AG09319 (cell line): ENCODE measurements at places on chromosomes 1 and 21.

- no peak for DNase-seq
These were observed 16.6 kb upstream of the LEMD1 start for GRCh38 chr1:205438213-205439158.

- no peak for DNase-seq
These were observed 14.4 kb downstream of the HS2ST1 start for GRCh38 chr1:86928819-86929218.

- DNase-seq = no peak
These were observed 35.9 kb upstream of the RNF19B start for GRCh38 chr1:33000427-33001026.

GRCh38 chr1:9537863-9538668, 1.2 kb upstream of the SLC25A33 start:
- no peak for DNase-seq

GRCh38 chr21:34029743-34030528, 43.4 kb upstream of the MRPS6 start:
- peak; percentile 22 for DNase-seq

DNA sequence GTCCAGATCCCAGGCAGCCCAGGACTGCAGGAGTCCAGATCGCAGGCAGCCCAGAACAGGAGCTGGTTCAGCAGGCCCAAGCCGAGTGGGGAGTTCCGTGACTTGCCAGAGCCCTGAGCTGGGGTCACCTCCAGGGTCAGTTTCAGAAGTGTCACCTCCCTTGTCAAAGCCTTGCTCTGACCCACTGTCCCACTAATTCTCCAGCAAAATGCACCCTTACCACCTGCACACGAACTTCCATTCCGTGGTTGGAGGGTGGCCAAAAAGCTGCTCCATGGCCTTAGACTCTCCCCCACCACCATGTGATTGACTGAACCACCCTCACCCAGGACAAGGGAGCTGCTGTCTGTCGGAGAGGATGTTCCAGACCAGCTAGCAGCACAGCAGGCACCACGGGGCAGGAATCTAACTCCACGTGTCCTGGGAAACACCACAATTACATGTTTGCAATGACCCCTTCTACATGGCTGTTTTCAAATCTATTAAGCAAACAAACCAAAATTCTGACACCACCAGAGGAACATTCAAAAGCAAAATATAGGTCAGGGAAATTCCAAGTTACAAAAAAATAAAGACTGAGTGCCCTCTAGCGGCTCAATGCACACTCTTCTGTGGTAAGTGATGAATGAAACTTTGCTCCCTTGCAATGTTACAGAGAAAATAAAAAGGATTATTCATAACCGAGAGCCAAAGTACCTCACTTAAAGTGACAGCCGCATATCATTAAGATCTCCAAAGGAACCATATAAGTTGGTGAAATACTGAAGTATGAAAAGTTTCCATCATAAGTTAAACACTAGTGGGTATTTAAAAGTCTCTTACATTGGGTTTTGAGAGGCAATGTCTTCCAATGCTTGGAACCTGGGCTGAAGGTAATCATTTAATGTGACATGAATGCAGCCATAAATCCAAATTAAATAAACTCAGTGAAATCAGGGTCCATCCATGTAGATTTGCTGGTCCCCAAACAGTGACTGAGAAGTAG, 76.3 kb downstream of the NPHP4 start:
- DNase-seq = peak; percentile 10

GRCh38 chr1:5972198-5972520, 20.1 kb downstream of the NPHP4 start:
- no peak for DNase-seq

- no peak for DNase-seq
These were observed 47.1 kb downstream of the PHACTR4 start for GRCh38 chr1:28416509-28417194.

DNA sequence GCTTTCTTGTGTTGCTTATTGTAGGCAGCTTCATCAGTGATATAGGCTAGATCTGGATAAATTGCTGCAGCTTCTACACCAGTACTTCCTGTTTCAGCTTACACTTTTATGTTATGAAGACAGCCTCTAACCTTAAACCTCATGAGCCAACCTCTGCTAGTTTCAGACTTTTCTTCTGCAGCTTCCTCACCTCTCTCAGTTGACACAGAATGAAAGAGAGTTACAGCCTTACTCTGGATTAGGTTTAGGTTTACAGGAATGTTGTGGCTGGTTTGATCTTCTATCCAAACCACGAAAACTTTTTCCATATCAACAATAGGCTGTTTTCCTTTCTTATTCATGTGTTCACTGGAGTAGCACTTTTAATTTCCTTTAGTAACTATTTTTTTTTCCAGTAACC, 76.9 kb upstream of the RNPC3 start:
- DNase-seq = no peak

DNA sequence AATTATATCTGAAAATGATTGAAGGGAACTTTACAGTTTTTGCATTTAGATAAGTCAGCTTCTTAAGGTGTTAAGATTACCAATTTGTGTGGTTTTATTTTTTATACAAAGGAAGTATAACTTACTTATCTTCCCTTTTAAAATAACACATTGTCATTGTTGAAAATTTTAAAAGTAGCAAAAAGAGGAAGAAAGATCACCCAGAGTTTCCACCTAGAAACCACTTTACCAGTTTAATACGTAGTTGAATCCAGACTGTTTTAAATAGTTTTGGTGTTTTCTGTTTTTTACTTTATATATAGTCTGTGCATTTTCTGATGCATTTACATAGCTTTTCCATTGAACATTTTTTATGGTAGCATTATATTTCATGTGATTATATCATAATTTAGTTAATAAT, 6.1 kb downstream of the CCDC18 start:
- DNase-seq = no peak

DNA sequence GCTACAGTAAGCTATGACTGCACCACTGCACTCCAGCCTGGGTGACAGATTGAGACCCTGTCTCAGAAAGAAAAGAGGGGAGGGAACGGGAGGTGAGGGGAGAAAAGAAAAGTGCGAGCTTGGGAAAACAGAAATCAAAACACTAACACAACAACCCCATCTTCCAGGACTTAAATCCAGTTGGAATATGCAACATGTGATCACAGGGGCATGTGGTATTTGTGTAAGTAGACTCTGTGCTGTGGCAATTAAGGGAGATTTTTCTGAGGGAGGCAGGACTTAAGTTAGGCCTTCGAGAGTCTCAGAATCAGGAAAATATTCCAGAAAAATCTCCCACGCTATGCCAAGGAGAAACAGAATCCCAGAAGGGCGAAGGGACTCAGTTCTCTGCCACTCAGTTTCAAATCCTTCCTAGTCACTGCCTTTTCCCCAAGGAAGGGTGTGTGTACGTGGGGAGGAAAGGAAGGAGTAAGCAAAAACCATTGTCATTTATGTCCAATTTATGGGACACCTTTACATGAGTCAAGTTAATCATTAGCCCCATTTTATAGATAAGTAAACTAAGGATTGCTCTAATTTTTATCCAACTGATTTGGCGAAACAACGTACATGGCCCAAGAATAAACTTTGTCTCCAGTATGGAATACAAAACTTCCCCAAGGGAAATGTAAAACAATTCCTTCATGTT, 12.3 kb downstream of the ID3 start:
- no peak for DNase-seq

- DNase-seq = no peak
These were observed 72.2 kb upstream of the SLC25A33 start for GRCh38 chr1:9466780-9467758.

DNA sequence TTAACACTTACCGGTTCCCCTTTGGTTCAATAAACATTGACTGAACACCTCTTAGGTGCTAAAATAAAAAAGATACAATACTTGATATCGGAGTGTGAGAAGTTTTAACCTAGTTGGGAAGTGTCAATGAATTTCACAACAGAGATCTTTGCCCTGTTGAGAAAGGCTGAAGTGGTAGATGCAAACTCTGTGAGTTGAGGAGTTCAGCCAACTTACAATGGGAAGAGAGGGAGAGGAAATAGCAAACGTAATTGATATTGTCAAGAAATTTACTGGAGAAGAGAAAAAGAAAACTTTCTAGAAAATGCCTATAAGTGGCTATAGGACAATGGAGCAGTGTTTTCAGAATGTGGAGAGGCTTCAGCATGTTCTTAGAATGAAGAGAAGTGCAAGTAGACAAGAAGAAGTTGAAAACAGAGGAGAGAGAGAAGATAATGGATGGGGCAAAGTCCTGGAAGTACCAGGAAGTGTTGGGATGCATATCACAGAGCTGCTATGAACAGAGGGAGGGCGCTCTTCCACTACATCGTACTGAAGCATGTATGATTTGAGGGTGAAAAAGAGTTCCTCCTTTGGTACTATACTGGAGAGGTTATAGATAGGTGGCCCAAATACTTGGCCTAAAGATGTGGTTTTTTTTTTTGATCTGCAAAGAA, 48.9 kb downstream of the MEF2D start:
- DNase-seq = no peak

GRCh38 chr1:207361889-207362288, 40.4 kb downstream of the CD55 start:
- no peak for DNase-seq

- DNase-seq = peak; percentile 77
These were observed 82.3 kb downstream of the ITPKB start for GRCh38 chr1:226656601-226657277.

GRCh38 chr1:63916485-63917360, 142.9 kb downstream of the ROR1 start:
- DNase-seq = no peak

GRCh38 chr21:40845441-40845995, 1.4 kb downstream of the DSCAM start:
- DNase-seq = no peak

DNA sequence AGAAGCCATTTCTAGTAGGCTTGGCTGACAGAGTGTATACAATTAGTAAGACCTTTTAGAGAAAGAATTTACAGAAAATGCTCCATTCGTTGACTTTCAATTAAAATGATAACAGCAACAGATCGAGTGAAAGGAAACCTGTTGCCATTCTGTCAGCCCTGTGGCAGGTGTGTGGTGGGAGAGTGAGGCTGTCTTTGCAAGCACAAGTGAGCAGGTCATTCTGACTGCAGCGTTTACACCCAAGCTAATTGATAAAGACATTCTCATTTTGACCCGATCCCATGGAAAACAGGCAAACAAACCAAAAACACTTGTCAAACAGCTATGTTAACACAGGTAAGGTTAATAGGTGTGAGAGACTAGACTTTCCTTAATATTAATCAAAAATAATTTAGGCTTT, 257.3 kb downstream of the PTBP2 start:
- DNase-seq = no peak

- DNase-seq = no peak
These were observed 28.8 kb downstream of the BTG3 start for GRCh38 chr21:17583898-17584297.

DNA sequence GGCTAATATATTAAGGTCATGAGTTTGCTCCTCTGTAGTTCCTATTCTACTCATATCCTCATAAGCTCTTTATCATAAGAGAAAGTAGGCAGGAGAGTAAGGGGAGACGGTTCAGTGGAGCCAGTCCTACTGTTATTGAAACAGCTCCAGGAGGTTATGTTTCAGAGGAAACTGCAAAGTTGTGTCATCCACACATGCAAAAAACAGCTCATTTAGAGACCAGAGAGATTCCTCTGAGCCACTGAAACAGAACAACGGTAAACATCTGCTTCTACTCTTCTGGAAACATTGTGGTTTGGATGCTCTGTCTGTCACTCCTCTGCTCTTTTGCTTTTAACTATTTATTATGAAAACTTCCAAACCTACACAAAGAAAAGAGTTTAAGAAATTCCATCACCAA, 66.3 kb upstream of the PPP2R5A start:
- DNase-seq = peak; percentile 80

- DNase-seq = no peak
These were observed 76.7 kb downstream of the OSBPL9 start for GRCh38 chr1:51693419-51694155.

- DNase-seq = no peak
These were observed 39.9 kb downstream of the STUM start for GRCh38 chr1:226588484-226588883.

DNA sequence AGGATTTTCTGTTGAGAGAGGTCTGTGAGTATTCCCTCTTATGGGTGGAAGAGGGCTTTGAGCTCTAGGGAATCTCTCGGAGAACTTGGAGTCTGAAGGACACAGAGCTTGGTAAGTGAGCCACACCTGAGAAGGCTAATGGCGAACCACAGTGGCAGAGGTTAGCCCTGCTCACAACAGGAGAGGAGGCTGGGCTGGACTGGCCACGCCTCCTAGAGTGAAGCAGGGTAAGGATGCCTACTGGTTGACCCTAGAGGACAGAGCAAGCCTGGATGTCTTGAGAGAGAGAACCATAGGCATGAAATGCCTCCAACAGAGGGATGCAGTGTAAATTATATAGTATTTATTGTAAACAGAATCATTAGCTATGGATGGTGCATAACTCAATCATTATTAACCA, 232.6 kb downstream of the PCP4 start:
- no peak for DNase-seq

GRCh38 chr21:21508859-21509258, 510.6 kb downstream of the NCAM2 start:
- no peak for DNase-seq

DNA sequence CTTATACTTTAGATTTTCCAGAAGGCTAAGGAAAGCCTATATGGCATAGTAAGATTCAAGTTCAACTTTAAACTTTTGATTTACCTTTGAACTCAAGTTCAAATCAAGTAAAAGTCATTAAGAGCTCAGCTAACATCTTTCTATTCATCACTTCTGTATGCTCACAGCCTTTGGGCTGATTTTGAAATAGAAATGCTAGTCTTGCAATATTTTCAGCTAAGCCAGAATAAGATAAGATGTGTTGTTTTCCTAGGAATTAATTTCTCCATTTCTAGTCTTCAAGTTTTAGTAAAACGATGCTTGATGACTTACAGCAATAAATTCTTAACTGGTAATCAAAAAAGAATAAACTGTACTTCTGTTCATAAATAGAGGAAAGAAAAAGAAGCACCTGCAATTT, 35.6 kb downstream of the ATP1B1 start:
- DNase-seq = no peak

DNA sequence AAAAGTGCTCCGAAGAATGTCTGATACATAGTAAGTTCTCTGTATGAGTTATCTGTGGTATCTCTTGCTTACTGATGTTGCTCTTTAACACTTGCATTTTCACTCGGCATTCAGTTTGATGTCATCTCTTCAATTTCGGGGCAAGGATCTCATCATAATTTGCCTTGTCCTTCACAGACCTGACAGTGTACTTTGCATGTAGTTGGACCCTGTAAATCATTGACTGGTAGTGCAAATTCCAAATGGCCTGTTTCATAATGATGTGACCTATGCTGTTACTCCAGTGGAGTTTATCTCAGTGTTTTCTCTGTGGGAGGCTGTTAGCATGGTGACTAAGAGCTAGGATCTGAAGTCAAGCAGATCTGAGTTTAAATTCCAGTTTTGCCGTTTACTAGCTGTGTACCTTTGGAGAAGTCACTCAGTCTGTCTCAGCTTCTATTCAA, 34.2 kb upstream of the ABCD3 start:
- no peak for DNase-seq

GRCh38 chr1:154221278-154222001, 685 bp downstream of the UBAP2L start:
- DNase-seq = no peak
